ENCODE measurements at places on chromosomes 2 and 18.
A peak's percentile ranks its signal among the peaks of the same experiment; 100 is the strongest.

GRCh38 chr18:77395953-77396352, 146.3 kb downstream of the GALR1 start:
- DNase-seq = no peak

DNA sequence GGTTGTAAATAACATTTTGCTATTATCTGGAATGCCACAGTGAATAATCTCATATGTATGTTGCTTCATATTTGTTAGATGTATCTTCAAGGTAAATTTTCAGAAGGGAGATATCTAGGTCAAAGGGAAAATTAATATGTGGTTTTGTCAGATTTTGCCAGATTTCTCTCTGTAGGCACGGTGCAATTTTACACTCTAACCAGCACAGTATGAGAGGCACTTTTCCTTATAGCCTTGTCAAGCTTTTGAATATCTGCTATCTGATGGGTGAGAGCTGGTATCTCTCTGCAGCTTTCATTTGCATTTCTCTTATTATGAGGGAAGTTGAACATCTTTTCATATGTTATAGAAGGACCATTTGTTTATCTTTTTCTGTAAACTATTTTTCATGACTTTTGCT, 175.7 kb upstream of the PGAP1 start:
- DNase-seq = no peak

DNA sequence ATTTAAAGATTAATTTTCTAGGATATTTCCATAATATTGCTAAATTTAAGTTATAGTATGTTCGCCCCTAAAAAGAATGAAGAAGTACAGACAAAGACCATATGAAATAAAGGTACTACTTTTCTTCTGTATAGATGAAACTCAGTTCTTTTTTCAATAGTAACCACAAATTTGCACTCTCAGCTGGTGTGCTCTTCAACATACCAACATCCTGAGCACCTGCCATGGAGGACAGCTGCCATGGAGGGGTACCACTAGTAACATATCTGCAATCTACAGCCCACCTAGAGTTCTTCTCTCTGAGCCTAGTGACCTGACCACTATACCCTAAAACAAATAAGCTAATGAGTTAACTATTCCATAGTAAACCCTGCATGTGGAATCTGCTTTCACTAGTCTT, 36.8 kb upstream of the ERCC3 start:
- no peak for DNase-seq

- no peak for DNase-seq
Measured at GRCh38 chr2:70300771-70301343, 1.0 kb downstream of the FAM136A start.

DNA sequence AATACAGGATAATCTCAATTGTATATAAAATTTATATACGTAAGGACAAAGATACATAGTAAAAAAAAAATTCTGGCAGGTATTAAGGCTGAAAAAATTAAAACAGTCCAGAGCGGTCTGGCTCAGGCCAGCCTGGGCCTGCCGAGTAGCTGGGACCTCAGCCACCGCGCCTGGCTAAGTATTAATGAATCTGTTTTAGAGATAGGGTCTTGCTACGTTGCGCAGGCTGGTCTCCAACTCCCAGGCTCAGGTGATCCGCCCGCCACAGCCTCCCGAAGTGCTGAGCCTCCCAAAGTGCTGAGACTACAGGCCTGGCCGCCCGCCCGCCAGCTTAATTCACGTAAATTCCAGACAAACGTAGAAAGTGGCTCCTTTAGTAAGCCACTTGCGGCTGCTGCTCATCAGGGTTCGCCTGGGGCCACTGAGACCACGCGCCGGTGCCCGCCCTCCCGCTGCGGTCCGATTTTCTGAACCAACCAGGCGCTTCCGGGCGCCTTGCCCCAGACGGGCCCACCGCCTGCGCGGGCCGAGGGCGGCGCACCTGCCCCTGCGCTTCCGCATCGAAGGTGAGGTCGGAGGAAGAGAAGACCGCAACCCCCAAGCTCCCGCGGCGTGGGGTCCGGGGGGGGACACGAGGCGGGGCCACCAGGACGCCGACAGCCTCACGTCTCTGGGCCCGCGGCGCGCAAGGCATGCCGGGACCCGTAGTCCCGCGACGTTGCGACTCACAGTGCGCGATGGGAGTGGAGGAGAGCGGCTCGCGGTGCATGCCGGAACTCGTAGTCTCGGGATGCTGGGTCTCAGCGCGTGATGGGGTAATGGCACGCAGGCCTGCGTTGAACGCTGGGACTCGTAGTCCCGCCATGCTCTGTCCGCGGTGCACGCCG, 695 bp upstream of the CTDP1 start:
- DNase-seq = peak; percentile 95

DNA sequence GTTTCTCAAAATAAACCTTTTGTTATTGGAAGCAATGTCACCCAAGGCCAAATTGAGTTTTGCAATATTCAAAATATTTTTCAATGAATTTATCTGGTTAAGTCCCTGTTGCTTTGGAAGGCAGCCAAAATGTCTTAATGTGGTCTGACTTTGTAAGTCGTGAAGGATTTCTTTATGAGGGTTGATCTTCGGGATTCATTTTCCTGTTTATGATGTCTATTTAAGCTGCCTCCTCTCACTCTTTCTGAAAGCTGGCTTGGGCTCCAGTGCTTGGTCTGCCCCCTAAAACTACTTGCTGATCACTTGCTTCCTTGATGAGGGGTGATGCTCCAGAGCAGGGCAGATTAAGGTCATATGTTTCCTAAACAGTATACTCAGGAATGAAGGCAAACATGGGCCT, 141.1 kb downstream of the ANTXR1 start:
- no peak for DNase-seq

Measured in KG1 (cell line).